AG04450 (cell line): ENCODE measurements at places on chromosomes 4 and X.

DNA sequence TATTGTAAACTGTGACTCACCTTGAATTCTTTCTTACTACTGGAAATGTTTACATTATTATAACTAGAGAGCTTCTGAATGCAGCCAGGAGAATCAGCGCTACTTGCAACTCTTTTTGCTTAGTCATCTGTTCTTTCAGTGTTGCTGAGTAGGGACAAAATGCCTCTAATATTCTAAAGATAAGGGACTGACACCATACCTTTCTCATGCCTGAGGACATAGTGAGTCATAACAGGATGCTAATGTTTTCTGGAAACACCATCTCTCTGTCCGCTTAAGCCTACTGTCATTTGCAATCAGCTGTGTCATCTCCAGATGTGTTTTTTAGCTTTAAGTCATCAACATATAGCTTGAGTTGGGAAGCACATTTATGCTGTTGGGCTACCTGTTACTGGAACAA is 108.3 kb downstream of the QRFPR start:
- peak; percentile 24 for DNase-seq

DNA sequence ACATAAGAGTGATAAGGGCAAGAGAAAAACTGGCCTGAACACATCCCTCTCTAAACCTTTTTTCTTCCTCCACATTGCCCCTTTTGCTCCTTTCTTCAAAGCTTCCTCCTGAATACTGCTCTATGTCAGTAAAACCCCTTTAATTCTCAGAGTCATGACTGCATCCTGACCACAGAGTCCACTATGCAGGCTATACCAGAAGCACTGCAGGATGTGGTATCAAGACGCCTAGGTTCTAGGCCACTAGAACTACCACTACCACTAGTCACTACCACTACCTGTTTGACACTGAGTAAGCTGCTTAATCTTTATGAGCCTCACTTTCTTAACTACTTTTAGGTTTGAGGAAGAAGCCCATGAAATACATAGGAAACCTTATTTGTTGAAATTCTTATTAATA is 38.7 kb downstream of the ARHGEF9 start:
- DNase-seq: no peak

- DNase-seq: no peak
Observed at GRCh38 chr4:40870150-40870549, 120.4 kb downstream of the NSUN7 start.

GRCh38 chr4:52701207-52701606 is 42.1 kb upstream of the USP46 start:
- DNase-seq: no peak

DNA sequence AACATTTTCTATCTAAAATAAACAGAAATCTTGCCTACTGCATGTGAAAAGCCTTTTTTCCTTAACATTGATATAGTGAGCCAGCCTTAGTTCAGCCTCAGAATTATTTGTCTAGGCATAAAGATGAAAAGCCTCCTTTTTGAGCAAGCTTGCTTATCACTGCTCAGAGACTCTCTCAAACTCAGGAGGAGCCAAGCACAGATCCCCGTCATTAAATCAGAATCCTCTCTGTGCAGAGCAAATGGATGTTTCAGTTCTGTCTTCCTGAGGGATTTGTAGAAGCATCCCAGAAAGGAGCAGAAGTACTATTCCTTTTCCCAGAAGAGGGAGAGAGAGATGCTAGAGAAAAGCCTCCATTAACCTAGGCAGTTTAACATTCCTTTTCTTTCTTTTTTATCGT is 186.9 kb upstream of the LNX1 start:
- DNase-seq: no peak

DNA sequence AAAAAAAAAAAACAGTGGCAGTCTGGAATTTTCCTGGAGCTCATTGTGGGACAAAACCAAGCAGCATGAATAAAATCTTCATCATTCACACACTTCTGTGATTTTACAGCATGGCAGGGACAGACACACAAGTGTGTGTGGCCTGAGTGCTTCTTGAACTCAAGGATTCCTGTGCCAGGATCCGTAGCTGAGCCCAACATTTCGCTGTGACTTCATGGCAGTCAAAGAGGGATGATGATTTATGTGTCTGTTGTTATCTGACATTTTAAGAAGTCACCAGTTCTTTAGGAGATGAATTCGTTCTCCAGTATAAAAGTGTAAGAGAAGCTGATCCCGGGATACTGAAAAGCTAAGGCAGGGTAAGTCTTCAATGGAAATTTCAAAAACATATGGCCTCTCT is 57.0 kb downstream of the ING2 start:
- DNase-seq: no peak

- DNase-seq: no peak
Observed at GRCh38 chr4:147285751-147286150, 195.1 kb upstream of the EDNRA start.

GRCh38 chr4:139893801-139894200 is 228.2 kb downstream of the MGST2 start:
- no peak for DNase-seq

DNA sequence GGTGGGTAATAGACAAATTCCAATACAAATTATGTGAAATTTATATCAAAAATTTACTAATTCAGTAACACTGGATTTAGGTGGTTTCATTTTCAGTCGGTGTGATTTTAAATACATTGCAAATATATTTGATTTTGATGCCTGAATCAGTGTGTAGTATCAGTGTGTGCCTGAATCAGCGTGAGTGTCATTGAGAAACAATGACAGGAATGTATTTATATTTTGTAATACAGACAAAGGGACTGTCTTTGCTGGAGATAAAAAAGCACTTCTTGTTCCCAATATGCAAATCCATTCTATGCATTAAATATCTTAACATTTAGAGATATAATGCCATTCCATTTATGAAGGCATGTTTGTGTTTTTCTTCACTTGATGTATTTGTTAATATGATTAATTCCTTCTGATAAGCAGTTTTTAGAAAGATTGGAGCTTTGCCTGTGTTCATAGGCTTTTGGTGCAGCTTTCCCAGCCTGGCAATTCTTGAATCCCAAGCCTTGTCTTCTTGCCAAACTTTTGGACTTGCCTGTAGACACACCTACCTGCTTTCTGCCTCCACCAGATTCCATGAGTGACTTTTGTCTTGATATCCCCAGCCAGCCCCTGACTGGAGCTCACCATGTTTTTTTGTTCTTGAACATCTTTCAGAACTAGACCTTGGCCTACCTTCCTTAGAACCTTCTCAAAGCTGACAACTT is 243.8 kb downstream of the ADGRL3 start:
- DNase-seq: no peak

- DNase-seq: no peak
Observed at GRCh38 chr4:80308466-80308822, 27.1 kb upstream of the CFAP299 start.

GRCh38 chr4:136754810-136755530 is 777.3 kb downstream of the PCDH18 start:
- no peak for DNase-seq

GRCh38 chrX:9676306-9676705 is 89.3 kb downstream of the GPR143 start:
- no peak for DNase-seq

DNA sequence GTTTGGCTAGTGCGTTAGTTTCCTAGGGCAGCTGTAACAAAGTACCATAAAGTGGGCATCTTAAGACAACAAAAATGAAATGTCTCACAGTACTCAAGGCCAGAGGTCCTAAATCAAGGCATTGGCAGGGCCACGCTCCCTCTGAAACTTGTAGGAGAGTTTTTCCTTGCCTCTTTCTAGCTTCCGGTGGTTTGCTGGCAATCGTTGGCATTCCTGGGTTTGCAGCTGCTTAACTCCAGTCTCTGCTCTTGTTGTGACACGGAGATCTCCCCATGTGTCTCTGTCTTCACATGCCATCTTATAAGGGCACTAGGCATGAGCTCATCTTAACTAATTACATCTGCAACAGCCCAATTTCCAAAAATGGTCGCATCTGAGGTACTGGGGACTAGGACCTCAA is 362.0 kb upstream of the BOD1L1 start:
- DNase-seq: no peak

GRCh38 chr4:53705151-53705764 is 114.0 kb upstream of the LNX1 start:
- no peak for DNase-seq

GRCh38 chrX:53086464-53086863 is 4.3 kb downstream of the TSPYL2 start:
- DNase-seq: no peak

GRCh38 chrX:115339441-115340025 is 50.0 kb downstream of the LUZP4 start:
- DNase-seq: no peak

- no peak for DNase-seq
Observed at GRCh38 chr4:74873545-74874301, 59.2 kb upstream of the PARM1 start.

DNA sequence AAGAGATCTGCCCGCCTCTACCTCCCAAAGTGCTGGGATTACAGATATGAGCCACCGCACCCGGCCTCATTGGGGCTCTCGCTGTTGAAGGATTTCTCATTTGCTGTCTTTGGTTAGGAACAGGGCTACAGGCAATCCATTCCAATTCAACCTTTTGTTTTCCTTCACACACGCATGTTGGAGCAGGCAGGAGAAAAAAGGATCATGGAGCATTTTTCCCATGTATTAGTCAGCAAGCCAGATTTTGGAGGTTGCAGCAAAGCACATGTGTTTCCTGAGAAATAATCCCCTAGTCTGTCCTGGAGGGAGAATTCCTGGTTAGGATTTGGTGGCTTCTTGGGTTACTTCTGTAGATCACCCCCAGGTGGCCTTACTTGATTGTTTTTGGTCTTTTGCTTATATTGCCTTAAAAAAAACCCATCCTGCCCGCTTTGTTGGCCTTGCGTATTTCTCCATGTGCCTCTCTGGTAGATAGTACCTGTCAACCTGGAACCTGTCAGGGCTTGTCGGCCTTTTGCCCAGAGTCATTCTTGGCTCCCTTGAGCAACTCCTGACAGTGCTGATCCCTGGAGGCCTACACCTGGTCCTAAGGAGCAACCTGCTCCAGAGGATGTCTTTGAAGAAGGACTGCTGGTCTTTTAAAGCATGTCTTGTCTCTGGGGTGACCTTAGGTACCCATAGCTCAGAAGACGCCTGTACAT is 82.4 kb upstream of the CLCN4 start:
- no peak for DNase-seq

GRCh38 chrX:96985046-96985445 is 101.3 kb downstream of the RPA4 start:
- DNase-seq: no peak

DNA sequence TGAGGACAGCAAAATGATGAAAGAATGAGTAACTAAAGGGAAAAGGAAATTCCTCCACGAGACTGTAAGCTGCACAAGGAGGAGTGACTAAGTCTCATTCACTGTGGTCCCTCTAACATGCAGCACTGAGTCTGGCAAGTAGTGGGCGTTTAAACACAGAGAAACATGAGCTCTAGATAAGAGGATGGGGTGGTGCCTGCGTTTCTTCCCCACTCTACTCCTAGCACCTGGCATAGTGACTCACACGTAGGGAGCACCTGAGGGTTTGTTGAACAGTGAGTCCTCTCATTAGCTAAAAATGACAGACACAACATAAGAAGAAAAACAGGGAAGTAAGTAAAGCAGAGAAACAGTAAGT is 105.8 kb upstream of the CBR4 start:
- peak; percentile 89 for DNase-seq

DNA sequence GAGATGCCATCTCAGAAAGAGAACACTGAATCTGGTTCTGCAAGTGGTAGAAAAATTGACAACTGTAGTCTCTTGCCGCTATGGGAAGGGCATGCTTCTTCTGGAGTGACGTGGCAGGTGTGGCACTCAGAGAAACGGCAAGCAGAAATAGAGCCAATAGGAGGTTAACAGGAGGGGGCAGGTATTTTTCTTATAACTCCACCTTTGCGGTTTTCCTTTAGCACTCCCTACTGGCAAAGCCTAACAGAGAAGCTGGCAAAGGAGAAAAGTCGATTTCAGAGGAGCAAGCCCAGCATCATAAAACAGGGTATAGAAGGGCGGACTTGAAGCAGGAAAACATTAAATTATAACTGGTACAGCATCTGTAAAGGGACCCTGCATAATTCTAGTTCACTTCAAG is 1382.2 kb downstream of the PCDH18 start:
- no peak for DNase-seq

- no peak for DNase-seq
Observed at GRCh38 chr4:147773261-147774184, 41.6 kb downstream of the ARHGAP10 start.

DNA sequence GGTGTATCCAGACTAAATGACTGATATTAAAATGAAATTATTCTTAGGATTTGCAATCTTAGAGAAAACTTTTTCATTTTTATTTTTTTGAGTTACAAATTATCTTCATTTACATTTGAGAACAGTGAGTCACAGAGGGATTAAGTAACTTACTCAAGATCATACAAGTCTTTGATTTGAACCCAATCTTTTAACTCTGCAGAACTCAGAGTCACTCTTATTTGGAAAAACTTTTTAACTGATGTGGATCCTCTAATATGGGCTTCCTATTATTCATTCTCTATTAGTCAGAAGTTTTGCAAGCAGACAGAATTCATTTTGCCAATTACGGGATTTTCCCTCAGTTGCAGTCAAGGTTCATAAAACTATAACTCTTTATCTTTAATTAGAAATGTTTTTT is 20.1 kb downstream of the HPRT1 start:
- DNase-seq: no peak

- no peak for DNase-seq
Observed at GRCh38 chr4:163562496-163562895, 68.0 kb downstream of the TMA16 start.

DNA sequence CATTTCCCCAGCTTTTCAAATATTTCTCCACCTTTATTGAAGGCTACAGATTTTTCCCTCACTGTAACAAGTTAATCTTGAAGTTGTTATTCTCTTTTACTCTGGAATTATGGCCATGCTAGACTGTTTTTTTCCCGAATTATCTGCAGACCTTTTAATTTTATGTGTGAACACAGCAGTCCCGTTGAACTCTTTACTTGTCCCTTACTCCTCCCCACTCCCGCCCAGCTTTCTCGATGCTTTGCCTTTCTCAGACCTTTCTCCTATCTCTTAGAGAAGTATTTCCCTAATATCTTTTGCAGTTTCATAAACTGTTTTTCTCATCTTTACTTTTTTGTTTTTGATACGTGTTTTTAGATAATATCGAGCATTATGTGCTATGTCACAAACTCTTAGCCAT is 776 bp downstream of the CEP44 start:
- DNase-seq: no peak
